Thyroid gland (tissue), 4 donors: ENCODE measurements at places on chromosomes 6 and 20. TPM values are rescaled to one million over a fixed set of nuclear protein-coding genes. Genes with fewer than 3 reads are reported as not detected.

THBD gene
- total RNA-seq = 30.4 TPM

LSM14B gene
- total RNA-seq = 25.5 TPM

DLL1 gene
- 11.7 TPM for total RNA-seq

SNX3 gene
- 97.5 TPM for total RNA-seq

SYS1 gene
- 85.2 TPM for total RNA-seq

HNF4A gene
- not detected for total RNA-seq

TFEB gene
- total RNA-seq = 31.0 TPM

CARMIL1 gene
- total RNA-seq = 30.6 TPM

SPATA25 gene
- total RNA-seq = 5.0 TPM

GRCh38 chr20:23970049-23970448 lies 18.5 kb downstream of the GGTLC1 start:
- no peak for DNase-seq

DNA sequence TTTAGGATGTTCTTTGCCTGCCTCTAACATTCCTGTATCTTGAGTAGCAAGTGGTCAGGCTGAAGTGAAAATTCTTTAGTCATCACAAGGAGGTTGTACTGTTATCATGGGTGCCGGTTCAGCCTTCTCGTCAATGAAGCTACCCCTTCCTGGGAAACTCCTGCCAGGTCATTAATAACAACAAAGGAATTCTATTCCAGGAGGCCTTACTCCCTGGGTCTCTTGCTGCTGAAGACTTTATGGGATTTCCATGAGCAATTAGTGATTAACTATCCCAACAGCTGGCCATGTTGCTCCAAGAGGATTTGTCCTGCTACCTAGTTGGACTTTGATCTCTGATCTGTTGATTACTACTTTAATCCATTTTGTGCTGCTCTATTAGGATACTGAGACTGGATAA lies 62.7 kb upstream of the ELOVL5 start:
- DNase-seq = no peak

GRCh38 chr6:81933608-81934051 lies 181.1 kb upstream of the TENT5A start:
- no peak for DNase-seq

- no peak for DNase-seq
Observed at GRCh38 chr6:160069459-160069858, 52.2 kb upstream of the SLC22A1 start.

- no peak for DNase-seq
Observed at GRCh38 chr6:88704980-88705379, 258.4 kb downstream of the RNGTT start.

GRCh38 chr20:2022163-2022562 lies 28.3 kb upstream of the PDYN start:
- DNase-seq = no peak

DNA sequence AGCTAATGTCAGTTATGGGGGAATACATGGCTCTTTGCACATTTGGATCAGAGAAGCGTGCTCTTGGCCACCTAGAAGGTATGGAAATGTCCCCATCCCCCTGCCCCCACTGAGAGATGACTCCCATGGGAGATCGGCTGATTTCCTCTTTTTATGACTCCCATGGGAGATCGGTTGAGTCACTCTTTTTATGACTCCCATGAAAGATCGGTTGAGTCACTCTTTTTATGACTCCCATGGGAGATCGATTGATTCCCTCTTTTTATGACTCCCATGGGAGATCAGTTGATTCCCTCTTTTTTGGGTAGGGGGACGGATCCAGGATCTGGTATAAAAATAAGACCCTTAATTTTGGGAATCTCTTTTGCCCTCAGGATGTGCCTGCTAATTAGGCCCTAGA lies 10.3 kb upstream of the TAAR9 start:
- DNase-seq = no peak

DNA sequence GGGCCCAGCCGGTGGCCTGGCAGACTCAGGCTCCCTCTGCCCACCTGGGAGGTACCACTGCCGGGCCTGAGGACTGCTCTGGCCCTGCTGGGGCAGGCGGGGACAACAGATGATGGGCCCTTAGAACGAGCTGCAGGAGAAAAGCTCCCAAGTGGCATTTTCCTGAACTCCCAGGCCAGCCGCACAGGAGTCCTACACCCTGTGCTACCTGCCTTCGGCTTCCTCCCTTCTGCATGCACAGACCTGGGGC lies 41.3 kb downstream of the DSTN start:
- no peak for DNase-seq

DNA sequence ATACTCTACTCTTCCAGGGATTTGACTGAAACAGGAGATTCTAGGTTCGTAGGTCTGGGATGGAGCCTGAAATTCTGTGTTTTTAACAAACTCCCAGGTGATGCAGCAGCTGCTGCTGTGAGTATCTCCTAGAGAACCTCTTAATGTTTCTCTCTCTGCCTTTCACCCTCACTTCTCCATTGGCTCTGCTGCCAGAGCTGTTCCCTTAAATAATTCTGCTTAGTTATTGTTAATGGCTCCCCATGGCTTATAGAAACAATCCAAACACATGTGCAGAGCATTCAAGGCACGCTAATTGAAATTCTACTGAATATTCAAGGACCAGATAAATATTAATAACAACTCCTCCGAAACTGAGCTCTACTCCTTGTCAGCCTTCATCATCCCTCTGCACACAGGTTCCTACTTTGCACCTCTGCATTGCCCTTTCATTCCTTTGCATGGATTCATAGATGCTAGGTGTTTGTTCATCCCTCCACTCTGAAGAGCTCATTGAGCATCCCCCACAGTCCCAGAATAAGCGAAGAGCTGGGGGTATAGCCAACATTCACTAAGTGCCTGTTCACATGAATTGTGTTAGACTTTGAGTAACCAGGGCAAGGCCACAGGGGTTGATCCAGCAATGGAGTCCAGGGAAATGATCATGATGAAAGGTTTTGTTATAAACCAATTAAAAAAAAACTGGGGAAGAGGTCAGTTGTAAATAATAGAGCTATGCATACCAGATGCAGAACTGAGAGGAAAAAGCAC lies 488.4 kb upstream of the JAG1 start:
- DNase-seq = no peak

DNA sequence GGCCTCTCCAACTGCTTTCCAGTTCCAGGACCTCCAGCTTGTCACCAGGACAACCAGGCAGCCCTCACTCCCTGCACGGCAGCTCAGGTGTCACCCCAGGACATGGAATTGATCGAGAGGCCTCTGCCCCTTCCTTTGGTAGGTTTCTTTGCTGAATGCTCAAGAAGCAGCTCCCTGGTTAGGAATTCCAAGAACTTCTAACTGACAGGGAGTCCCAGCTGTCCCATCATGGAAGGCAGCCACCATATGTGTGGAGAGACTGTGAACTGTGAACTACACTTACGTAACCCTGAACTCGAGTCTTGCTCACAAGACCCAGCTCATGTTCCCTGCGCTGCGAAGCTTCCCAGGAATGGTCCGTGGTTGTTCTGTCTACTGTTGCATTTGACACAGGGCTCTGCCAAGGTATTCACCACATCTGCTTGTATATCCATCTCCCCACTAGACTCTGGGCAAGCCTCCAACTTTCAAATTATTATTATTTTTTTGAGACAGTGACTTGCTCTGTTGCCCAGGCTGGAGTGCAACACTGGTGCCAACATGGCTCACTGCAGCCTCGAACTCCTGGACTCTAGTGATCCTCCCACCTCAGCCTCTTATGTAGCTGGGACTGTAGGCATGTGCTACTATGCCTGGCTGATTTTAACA lies 35.7 kb downstream of the MGME1 start:
- peak; percentile 29 for DNase-seq

DNA sequence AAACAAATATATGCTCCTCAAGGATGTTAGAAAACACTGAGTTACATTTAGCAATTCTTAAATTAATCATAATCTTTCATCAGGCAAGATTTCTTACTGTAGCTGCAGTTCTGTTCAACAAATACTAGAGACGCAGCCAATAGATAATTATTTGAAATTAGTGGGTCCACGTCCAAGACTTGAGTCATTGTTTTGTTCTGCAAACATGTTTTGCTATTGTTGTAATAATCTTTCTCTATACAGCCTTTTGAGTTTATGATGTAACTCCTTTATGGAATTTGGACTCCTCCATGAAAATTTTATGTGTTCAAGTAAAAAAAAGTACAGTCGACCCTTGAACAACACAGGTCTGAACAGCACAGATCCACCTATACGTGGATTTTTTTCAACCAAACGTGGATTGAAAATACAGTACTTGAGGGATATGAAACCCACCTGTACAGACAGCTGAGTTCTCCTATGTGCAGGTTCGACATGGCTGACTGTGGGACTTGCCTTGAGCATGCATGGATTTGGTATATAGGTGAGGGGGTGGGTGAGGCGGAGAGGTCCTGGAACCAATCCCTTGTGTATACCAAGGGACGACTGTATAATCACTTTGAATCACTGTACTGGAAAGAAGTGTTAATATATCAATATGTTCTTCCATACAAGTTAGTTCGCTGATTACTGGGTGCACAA lies 41.3 kb upstream of the SLC22A16 start:
- DNase-seq = no peak

DNA sequence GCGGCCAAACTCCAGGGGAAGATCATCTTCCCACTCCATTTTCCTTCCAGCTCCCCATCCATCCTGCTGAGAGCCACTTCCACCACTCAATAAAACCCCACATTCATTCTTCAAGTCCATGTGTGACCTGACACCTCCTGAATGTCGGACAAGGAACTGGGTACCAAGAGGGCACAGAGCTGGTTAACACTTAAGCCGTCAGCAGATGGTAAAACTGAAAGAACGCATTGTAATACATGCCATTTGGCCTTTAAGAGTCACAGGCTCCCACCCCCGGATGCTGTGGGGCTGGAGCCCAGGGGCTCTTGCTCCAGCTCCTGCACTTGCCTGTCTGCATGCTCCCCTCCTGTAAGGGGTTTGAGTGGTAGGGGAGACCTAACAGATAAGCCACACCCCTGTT lies 753.9 kb downstream of the COL12A1 start:
- no peak for DNase-seq

DNA sequence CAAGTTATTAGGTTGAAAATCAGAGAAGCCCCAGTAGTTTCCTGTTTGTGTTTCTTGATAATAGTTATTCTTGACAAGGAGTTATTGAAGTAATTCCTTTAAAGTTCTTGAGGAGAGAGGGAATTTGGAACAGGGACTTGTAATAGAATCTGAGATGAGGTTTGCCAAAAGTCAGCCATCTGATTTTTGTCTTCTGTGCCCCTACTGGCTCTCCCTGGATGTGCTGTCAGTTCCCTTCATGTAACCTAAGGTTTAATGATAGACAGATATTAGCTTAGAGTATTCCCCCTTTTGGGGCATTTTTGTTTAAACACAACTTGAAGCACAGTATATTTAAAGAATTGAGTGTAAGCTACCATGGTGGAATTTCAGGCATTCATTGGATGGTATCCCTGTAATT lies 71.4 kb downstream of the CARMIL1 start:
- no peak for DNase-seq

DNA sequence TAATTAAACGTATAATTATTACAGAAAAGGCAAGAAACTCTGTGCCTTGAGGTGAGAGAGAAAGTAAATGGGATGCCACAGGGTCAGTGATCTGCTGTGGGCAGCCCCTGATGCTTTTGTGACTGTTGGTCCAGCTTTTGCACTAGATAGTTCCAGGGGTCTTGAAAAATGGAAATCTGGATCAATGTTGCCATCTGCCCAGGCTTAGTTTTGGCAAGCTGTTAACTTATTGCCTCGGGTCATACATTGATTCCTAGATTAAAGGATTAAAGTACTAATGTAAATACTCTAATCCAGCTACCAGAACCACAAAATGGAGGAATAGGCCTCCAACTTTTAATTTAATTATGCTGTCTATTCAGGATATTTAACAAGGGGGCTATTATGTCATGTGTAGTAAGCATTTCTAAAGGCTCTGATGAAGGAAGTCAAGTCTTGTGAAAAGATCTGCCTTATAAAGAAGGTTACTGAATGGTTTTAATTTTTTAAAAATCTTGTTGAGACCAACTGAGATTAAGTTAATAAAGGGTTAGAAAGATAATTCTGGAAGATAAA lies 376.0 kb upstream of the HS3ST5 start:
- no peak for DNase-seq

- no peak for DNase-seq
Observed at GRCh38 chr20:51062065-51062464, 39.2 kb upstream of the KCNG1 start.
